ENCODE measurements at places on chromosomes 5 and 9.
A peak's percentile ranks its signal among the peaks of the same experiment; 100 is the strongest.

DNA sequence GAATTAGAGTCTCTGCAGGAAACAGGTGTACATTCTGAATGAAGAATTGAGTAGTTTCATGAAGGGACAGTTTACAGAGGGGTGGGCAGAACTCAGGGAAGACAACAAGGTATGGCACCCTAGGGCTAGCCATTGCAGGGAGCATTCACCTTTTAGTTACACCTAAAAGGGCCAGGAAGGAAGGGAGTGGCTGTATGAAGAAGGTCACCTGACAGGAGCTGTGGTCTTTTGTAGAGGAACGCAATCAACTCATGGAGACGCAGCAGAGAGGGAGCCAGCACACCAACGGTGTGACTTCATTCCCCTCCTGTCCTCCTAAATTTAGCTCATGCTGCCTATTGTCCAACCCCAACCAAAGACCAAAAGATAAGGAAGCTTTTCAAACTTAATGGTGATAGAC is 12.7 kb upstream of the ZCCHC7 start:
- no peak for DNase-seq

GRCh38 chr9:5841771-5842573 is 9.1 kb upstream of the ERMP1 start:
- DNase-seq = peak; percentile 30

GRCh38 chr5:93580063-93580926 is 724 bp downstream of the NR2F1-AS1 start:
- DNase-seq = no peak

GRCh38 chr5:36526537-36526936 is 79.9 kb upstream of the SLC1A3 start:
- no peak for DNase-seq

DNA sequence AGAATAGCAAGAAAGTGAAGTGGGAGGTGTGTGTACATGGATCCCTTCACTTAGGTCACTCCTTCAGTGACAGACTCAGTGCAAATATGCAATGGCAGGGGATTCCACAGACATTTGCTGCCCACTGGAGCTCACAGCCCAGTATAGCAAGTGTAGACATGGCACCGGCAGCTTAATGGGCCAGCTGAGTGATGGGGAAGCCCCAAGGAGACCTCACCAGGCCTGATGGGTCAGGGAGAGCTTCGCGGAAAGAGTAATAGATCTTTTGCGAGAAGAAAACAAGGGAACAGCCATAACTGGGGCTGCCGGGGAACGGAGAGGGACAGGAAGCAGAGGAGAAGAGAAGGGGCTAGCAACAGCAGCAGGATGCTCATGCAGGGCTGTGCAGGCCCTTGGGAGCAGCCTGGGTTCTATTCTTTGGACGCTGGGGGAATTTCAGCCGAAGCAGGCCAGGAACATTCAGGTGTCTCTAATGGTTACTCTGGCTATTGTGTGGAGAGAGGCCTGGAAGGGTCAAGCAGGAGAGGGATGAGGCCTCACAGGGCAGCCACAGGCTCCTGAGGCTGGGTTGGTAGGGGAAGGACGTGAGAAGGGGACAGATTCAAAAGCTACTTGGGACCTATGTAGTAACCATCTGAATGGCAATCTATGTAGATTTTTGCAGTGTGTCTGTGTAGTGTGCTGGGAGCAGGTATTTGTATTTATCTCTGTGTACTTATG is 27.0 kb downstream of the TCF7 start:
- no peak for DNase-seq

GRCh38 chr9:1913631-1914330 is 101.4 kb upstream of the SMARCA2 start:
- DNase-seq = no peak

- no peak for DNase-seq
Measured at GRCh38 chr5:72630081-72630480, 122.9 kb upstream of the ZNF366 start.

- no peak for DNase-seq
Measured at GRCh38 chr5:28648108-28648507, 1609.7 kb upstream of the CDH9 start.

DNA sequence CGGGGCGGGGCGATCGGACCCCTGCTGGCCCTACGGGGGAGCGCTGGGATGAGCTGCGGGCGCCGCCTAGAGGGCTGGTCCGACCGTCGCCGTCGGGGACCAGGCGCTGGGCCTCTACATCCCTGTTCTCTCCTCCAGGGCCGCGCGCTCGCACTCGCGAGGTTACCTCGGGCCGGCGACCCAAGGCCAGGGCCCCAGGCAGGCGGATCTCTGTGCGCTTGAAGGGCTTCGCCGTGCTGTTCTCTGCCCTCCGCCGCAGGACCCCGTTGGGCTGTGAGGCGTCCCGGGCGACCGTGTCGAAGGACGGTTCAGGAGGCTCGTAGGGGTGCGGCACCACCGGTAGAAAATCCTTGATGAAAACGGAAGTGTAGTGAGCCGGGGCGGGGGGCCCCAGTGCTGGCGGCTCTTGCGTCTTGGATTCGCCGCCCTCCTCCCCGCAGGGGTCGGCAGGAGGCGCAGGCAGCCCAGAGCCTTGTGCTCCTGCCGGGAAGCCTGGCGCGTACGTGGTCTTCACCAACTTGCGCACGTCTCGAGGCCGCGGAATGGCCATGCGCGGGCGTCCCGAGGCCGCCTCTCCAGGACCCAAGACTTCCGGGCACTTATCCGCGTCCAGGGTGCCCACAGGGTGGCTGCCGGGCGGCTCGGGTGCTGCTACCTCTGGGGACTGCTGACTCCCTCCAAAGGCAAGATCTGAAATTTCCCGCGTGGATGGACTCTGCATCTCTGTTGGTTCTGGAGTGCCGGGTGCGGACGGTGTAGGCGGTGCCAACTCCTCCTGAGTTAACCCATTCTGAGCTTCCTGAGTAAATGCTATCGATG is 2.0 kb downstream of the PROB1 start:
- peak; percentile 47 for DNase-seq

GRCh38 chr5:40879163-40879942 is 29.9 kb upstream of the C7 start:
- DNase-seq = no peak

GRCh38 chr9:33230756-33231622 is 9.0 kb upstream of the SPINK4 start:
- DNase-seq = no peak

DNA sequence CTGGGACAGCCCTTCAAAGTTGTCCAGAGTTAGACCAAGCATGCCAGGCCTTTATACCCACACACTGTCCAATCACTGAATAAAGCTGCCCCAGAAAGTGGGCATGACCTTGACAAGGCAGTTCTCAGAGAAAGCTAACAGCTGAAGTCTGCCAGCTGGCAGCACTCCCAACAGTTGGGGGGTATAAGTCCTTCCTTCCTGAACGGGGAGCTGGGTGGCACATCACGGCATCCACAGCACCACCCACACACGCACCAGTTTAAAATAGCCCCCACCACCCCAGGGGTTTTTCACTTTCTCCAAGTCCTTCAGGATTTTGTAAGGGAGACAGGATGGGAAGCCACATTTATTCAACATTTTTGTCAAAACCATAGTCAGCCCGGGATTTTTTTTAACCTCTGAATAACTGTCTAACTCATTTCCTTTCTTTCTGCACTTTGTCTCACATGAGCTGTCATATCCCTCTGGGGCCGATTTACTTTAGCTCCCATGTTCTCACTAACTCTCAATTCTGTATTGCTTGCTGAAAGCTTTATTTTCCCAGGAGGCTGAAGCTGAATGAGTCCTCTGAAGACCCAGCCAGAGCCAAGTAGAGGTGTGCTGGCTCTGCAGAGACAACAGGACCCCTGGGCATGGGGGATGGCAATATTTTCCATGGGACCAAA is 15.4 kb downstream of the FAM81B start:
- no peak for DNase-seq

DNA sequence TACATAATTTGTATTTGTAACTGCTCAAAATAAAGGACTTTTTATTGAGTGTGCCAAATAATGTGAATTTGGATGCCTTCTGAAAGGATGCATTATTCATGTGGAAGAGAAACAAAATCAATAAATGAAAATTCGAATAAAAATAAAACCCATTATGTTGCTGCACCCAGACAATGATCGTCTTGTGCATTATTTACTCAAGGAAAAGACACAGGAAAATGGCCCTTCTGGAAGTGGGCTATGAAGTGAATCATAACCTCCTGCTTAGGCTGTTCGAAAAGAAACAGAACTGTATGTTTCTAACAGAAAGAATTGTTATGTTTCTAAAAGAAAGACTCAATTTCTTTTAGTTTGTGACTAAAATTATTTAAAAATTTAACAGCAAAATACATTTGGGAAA is 168.9 kb upstream of the NFIB start:
- DNase-seq = no peak

DNA sequence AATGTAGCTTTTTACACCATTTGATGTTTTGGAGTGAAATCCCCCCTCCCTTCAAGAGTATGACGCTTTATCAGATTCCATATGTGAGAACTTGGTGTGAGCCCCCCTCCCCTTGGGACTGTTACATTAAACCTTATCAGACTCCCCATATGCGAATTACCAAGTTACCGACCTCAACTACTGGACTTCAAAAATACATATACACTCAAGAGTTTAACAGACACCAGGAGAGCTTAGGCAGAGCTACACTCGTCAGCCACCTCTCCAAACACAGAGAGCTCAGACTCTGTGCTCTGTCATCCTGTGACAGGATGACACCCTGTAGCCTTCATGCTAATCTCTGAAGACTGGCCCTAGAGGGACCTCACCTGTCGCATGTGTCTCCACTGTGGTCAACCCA is 50.2 kb downstream of the FAM114A2 start:
- no peak for DNase-seq

GRCh38 chr5:152269533-152269932 is 135.5 kb downstream of the NMUR2 start:
- DNase-seq = no peak

- no peak for DNase-seq
Measured at GRCh38 chr9:37919246-37919955, 15.5 kb upstream of the SLC25A51 start.

- DNase-seq = no peak
Measured at GRCh38 chr5:132012371-132013005, 1.0 kb upstream of the ACSL6 start.

DNA sequence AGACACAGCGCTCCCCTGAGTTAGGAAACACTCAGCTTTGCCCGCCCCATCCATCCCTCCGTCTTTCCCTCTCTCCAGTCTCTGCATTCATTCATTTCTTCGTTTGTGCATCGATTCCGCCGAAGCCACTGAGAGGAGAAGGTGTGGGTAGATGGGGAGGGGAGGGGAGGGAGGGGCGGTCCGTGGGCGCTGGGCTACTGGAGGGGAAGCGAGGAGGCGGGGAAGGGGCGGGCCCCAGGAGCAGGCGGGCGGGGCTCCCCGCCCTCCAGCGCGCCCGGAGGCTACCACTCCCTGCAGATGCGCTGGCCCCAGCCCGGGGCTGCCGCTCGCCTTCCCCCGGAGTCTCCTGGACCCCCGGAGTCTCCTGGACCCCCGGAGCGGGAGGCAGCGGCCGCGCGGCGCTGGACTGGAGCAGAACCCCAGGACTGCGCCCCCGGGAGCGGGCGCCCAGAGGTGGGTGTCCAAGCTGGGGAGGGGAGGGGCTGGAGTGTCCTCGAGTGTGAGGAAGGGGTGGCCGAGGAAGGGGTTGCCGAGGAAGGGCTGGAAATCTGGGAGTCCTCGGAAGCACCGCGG is 159.5 kb downstream of the C9orf152 start:
- peak; percentile 38 for DNase-seq

GRCh38 chr9:85522459-85523092 is 219.2 kb downstream of the AGTPBP1 start:
- DNase-seq = no peak

GRCh38 chr5:72744136-72744535 is 72.3 kb upstream of the TNPO1 start:
- no peak for DNase-seq

DNA sequence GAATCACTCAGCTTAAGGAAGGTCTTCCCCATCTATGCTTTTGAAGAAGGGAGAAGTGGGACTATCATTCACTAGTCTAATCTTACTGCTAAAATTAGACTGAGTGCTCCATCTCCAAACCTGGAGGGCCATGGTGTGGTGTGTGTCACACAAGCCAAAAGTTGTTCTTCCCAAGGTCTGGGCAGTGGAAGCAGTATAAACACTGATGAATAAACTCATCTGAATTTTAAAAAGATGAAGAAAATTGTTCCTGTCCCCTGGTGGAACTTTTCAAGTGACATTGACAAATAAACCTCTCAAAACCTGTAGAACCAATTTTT is 16.2 kb downstream of the STX17 start:
- DNase-seq = no peak

DNA sequence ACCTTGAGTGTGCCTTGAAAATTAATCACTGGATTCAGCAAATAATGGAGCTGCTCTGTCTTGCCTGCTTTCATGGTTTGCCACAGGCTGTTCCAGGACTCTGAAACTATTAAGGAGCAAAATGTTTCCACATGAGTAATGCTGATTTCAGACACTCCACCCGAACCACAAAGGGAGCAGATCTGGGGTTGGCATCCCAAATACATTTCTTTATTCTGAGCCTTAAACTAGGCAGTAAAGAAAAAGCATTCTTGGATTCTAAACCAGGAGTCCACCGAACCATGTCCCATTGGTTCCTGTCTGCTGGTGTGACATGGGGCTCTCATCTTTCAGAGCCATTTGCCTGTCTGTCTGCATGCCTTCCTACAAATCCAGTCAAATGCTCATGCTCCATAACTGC is 10.1 kb upstream of the C1QTNF3 start:
- no peak for DNase-seq

GRCh38 chr5:163869581-163869980 is 364.2 kb downstream of the MAT2B start:
- no peak for DNase-seq

GRCh38 chr9:99411068-99411467 is 189.0 kb downstream of the SEC61B start:
- DNase-seq = no peak

GRCh38 chr5:168950241-168950951 is 350.5 kb downstream of the SLIT3 start:
- no peak for DNase-seq

- no peak for DNase-seq
Measured at GRCh38 chr9:125694478-125694877, 12.5 kb downstream of the MAPKAP1 start.

DNA sequence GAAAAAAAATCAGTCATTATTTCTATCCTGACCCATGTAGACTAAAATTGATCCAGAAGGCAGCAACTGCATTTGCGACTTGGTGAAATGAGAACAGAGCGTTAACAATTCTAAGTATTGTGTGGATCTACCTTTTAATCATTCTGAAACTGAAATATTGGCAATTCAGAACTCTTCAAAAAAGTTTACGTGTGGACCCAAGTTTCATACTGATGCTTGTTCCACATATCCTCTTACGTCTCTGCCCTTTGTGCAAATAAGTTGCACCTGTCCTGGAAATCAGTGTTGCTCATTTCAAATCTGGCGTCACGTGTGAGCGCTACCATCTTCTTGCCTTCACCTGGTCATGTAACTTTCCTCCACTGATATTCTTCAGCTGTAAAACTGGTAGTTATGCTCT is 74.7 kb downstream of the NTRK2 start:
- no peak for DNase-seq
